ENCODE measurements at places on chromosomes 2 and 18.

DNA sequence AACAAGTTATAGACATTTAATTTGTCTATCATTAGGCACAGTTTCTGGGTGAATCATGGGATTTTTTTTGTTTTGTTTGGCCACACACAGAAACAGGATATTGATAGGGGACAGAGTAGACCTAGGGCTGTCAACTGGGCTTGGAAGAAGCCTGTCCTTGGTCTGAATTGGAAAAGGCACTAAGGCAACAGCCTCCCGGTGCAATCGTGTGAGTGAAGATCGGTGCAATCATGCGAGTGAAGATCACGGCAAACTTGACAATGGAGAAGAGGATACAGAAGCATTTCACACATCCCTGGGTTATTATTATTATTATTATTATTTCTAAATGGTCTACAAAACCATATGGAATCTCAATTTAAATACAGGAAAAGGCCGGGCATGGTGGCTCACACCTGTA is 94.5 kb downstream of the ACKR3 start:
- DNase-seq = no peak

DNA sequence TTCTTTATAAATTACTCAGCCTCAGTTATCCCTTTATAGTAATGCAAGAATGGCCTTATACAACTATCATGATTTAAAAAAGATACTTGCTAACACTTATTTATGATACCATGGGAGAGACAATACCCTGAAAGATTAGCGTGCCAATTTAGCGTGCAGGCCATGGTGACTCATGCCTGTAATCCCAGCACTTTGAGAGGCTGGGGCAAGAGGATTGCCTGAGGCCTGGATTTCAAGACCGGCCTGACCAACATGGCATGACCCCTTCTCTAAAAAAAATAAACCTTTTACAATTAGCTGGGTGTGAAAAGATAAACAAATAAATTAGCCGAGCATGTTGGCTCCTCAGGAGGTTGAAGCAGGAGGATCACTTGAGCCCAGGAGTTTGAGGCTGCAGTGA is 493.4 kb upstream of the FSIP2 start:
- DNase-seq = no peak

DNA sequence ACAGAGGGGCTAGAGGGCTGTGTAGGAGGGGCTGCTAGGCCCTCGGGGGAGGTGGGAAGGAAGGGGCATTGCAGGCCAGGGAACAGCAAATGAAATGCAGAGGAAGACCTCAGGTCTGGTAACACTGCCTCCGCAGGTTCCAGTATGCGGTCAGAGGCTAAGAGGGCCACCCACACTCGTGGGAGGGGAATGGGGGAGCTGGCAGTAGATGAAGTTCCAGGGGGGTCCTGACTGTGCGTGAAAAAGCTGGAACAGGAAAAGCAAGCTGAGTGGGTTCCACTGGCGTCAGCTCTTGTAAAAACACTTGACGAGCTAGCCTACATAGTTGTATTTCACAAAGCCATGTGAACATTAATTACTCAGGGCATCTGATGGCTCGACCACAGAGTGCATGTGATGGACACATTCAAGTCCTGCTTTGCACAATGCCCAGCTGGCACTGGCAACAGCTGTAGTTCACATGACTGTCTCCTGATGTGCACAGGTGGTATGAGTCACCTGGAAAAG is 29.0 kb upstream of the PTPN4 start:
- DNase-seq = no peak

DNA sequence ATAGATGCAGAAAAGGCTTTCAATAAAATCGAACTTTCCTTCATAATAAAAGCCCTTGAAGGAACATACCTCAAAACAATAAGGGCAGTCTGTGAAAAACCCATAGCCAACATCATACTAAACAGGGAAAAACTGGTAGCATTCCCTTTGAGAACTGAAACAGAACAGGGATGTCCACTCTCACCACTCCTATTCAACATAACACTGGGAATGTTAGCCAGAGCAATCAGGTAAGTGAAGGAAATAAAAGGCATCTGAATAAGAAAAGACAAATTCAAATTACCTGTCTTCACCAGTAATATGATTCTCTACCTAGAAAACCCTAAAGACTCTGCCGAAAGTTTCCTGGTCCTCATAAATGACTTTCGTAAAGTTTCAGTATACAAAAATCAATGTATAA is 861.0 kb upstream of the VRK2 start:
- no peak for DNase-seq

- DNase-seq = no peak
Measured at GRCh38 chr18:43978174-43978573, 700.9 kb upstream of the SYT4 start.

DNA sequence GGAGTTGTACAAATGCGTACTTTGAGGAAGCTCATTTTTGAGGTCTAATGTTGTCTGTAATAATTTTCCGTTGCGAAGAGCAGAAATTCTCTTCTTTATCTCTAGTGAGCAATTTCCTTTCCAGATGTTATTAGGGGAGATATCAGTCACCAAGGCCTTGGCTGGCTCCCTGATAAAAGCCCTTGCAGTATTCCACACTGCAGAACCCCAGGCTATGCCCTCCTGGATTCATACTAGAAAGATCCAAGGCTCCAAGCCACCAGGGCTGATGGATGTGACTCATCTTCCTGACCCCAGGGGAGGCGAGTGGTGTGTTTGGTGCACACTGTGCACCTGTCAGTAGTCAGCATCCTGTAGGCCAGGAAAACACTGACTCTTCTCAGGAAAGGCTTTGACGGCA is 34.7 kb downstream of the INO80C start:
- no peak for DNase-seq

GRCh38 chr2:132438691-132439090 is 22.1 kb downstream of the GPR39 start:
- no peak for DNase-seq

- no peak for DNase-seq
Measured at GRCh38 chr2:189412330-189412953, 28.8 kb upstream of the WDR75 start.

- no peak for DNase-seq
Measured at GRCh38 chr18:38025433-38026038, 459.9 kb upstream of the CELF4 start.

All from dorsolateral prefrontal cortex (tissue), 122 donors.